ENCODE measurements at places on chromosomes 1 and 21. TPM values are rescaled to one million over a fixed set of nuclear protein-coding genes. Genes with fewer than 3 reads are reported as not detected.

DNA sequence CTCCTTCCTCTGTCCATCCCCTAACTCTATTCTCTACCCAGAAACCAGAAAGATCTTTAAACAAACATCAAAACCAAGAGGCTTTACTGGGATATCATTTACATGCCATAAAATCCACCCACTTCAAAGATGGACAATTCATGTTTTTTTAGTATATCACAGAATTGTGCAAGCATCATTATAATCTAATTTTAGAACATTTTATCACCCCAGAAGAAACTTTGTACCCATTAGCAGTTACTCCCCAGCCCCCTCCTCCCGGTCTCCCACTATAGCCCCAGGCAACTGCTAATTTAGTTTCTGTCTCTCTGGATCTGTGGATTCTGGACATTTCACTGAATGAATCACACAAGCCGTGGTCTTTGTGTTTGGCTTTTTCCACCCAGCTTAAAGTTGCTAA lies 4.8 kb upstream of the SELENON start:
- no peaks in the 10 kb centered on the region for H3K36me3 ChIP-seq
- H3K4me1 ChIP-seq: peaks cover 18% of the 10 kb centered on the region
- DNase-seq: no peak
- no peaks in the 10 kb centered on the region for H3K27me3 ChIP-seq

GRCh38 chr1:199041173-199041914 lies 402.5 kb downstream of the PTPRC start:
- H3K4me3 ChIP-seq: no peak overlapping the region
- H3K27me3 ChIP-seq: no peaks in the 10 kb centered on the region
- DNase-seq: no peak
- H3K36me3 ChIP-seq: no peaks in the 10 kb centered on the region
- H3K27ac ChIP-seq: no peak overlapping the region

DNA sequence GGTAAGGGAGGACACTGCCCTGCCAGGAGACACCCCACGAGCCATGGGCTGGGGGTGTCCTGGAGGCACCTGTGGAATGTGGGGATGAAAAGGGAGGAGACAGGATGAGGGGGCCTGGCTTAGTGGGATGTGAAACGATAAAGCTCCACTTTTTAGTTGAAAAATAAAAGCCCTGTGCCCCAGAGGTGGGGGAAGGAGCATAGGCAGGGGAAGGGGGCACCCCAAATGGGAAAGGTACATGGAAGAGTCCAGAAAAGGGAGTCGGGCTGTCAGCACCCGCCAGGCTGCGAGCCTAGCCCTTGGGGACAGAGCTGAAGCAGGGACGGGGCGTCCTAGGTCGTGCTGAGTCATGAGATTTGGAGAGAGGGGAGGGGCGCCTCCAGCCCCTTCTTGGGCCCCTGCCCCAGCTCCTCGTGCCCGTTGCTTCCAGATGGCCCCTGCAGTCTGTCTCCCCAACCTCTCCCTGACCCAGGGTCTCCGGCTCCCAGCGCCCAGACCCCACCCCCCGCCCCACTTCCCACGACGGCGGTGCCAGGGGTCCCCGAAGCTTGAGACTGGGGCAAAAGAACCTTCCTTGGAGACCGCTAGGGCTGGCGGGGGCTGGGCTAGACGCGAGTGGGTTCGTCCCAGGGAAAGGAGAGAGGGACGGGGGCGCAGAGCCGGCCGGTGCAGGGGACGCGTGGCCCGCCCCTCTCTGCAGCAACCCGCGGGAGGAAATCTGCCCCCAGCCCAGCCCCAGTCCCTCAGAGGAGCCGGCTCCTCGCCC lies 795 bp downstream of the SYT2 start:
- peaks cover 28% of the 10 kb centered on the region for H3K27me3 ChIP-seq
- no peaks in the 10 kb centered on the region for H3K36me3 ChIP-seq
- peaks cover 18% of the 10 kb centered on the region for H3K4me1 ChIP-seq
- no peak for DNase-seq
- peak overlapping the region; percentile 49 for H3K4me3 ChIP-seq

- H3K27me3 ChIP-seq: no peaks in the 10 kb centered on the region
- H3K4me3 ChIP-seq: no peak overlapping the region
- peaks cover 13% of the 10 kb centered on the region for H3K36me3 ChIP-seq
- no peak overlapping the region for H3K27ac ChIP-seq
- no peak for DNase-seq
- peaks cover 8% of the 10 kb centered on the region for H3K4me1 ChIP-seq
These were observed 41.6 kb upstream of the SEC16B start for GRCh38 chr1:178011465-178011828.

- H3K36me3 ChIP-seq: peaks cover 29% of the 10 kb centered on the region
- no peak for DNase-seq
- peaks cover 35% of the 10 kb centered on the region for H3K4me1 ChIP-seq
- no peaks in the 10 kb centered on the region for H3K27me3 ChIP-seq
- no peak overlapping the region for H3K27ac ChIP-seq
- no peak overlapping the region for H3K4me3 ChIP-seq
These were observed 3.7 kb upstream of the PEX11B start for GRCh38 chr1:145922266-145922665.

DNA sequence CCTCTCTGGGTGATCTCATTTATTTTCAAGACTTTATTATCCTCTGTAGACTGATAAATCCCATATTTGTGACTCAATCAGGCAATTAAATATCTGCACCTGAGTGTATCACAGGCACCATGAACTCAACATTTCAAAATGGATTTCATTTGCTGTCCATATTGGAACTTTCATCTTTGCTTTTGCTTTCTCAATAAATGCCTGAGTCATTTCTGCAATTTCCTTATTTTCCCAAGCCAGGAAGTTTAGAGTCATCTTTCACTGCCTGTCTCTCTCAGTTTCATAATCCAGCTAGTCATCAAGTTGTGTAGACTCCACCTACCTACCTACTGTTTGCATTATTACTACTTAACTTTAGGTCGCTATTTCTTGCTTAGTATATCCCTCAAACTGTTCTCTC lies 540.9 kb downstream of the LMO4 start:
- H3K4me1 ChIP-seq: no peaks in the 10 kb centered on the region
- no peak overlapping the region for H3K4me3 ChIP-seq
- no peaks in the 10 kb centered on the region for H3K36me3 ChIP-seq
- no peak for DNase-seq
- no peaks in the 10 kb centered on the region for H3K27me3 ChIP-seq

- H3K27ac ChIP-seq: peak overlapping the region; percentile 89
- H3K4me3 ChIP-seq: no peak overlapping the region
These were observed 1.9 kb upstream of the SLC27A3 start for GRCh38 chr1:153773096-153773921.

DNA sequence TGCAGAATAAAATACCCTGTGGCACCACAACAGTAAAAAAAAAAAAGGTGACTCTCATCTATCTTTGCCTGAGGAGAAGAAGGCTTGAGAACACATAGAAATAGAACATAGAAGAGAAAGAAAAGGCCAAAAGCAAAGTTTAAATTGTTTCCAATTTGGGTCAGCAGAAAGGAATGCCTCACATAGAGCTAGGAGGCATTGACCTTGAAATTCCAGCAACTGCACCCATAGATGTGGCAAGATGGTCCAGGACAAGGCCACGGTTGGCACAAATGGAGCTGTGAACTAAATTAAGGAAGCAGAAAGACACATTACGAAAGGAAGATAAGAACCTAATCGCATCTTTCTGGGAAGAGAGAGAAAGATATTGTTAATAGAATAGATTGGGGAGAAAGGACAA lies 588.3 kb downstream of the LMO4 start:
- no peaks in the 10 kb centered on the region for H3K4me1 ChIP-seq
- no peaks in the 10 kb centered on the region for H3K36me3 ChIP-seq
- no peaks in the 10 kb centered on the region for H3K27me3 ChIP-seq
- DNase-seq: no peak
- H3K27ac ChIP-seq: no peak overlapping the region
- no peak overlapping the region for H3K4me3 ChIP-seq

- H3K27ac ChIP-seq: no peak overlapping the region
- no peak overlapping the region for H3K4me3 ChIP-seq
- no peaks in the 10 kb centered on the region for H3K36me3 ChIP-seq
- H3K4me1 ChIP-seq: no peaks in the 10 kb centered on the region
- H3K27me3 ChIP-seq: no peaks in the 10 kb centered on the region
These were observed 1.2 kb downstream of the ADAM30 start for GRCh38 chr1:119895102-119895501.

DNA sequence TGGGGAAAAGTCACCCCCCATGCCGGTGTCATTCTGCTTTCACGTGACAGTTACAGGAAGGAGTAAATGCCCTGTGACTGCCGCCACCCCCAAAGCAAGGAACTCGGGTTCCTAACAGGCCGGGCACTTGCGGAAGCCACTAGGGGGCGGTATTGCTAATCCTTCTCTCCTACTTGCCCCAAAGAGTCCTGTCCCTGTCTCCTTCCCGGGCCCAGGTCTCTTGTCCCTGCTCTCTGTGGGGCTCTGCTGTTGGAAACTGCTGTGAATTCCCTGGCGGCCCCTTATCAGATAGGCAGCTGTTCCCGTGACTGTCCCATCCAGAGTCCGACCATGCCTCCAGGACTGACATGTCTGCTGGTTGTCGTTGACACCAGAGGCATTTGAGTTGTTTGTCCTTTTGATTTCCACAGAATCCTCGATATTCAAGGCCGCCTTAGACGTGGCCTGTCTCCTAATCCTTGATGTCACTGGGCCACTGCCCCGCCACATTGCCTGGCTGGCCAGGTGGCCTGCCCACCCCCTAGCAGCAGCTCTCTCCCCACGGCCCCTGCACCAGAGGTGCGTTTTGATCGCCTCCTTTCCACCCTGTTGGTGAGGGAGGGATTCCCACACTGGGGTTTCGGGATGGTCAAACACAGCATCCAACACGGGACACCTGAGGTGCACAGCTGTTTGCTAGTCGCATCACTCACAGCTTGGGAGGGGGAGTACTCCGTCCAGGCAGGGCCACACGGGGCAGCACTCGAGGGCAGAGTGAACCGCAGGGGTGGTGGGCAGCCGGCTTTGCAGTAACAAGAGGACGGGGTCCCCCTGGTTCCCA lies 37.3 kb downstream of the CHAF1B start:
- H3K27ac ChIP-seq: no peak overlapping the region
- no peaks in the 10 kb centered on the region for H3K36me3 ChIP-seq
- H3K4me3 ChIP-seq: no peak overlapping the region
- DNase-seq: no peak

DNA sequence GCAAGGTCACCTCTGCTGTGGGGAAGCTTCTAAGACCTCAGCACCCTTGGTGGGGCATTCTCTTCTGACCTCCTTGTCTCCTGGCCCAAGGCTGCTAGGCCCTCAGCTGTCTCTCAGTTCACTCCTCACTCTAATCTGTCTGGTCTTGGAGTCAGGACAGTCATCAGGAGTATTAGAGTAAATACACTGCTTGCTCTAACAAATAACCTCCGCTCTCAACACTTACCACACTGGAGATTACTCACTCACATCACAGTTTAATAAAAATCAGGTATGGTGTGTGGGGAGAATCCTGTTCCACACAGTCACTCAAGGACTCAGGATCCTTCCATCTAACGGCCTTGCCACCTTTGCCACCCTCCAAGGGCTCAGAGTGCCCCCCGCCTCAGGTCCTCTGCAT lies 26.6 kb upstream of the TMEM61 start:
- H3K27ac ChIP-seq: no peak overlapping the region
- H3K27me3 ChIP-seq: no peaks in the 10 kb centered on the region
- no peaks in the 10 kb centered on the region for H3K36me3 ChIP-seq
- DNase-seq: no peak
- H3K4me1 ChIP-seq: peaks cover 12% of the 10 kb centered on the region

- H3K27me3 ChIP-seq: no peaks in the 10 kb centered on the region
- H3K4me3 ChIP-seq: no peak overlapping the region
- no peaks in the 10 kb centered on the region for H3K4me1 ChIP-seq
- no peaks in the 10 kb centered on the region for H3K36me3 ChIP-seq
- no peak for DNase-seq
- H3K27ac ChIP-seq: no peak overlapping the region
These were observed 578.8 kb downstream of the KCNT2 start for GRCh38 chr1:196029410-196029809.

DNA sequence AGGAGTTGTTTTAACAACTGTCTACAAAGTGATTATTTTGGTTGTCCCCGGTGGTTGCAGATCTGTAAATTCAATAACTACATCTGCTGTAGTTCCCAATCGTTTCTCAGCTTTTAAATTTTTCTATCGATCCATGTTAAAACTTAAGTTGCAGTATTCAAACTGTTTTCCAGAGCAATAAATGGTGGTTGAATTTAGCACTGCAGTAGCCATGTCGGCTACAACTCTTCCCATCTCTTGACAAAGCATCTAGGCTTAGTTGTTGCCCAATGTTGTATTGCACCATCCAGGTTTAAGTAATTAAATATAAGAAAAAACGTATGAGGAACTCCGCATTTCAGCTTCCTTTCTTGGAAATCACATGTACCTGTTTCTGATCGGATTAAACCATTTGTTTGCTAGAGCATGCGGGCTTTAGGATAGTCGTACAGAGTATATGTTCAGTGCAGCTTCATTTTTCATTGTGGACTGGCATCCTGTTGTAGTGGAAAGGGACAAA lies 996 bp downstream of the CNIH4 start:
- H3K4me1 ChIP-seq: peaks cover 49% of the 10 kb centered on the region
- H3K27me3 ChIP-seq: no peaks in the 10 kb centered on the region
- no peak for DNase-seq
- H3K36me3 ChIP-seq: no peaks in the 10 kb centered on the region

DNA sequence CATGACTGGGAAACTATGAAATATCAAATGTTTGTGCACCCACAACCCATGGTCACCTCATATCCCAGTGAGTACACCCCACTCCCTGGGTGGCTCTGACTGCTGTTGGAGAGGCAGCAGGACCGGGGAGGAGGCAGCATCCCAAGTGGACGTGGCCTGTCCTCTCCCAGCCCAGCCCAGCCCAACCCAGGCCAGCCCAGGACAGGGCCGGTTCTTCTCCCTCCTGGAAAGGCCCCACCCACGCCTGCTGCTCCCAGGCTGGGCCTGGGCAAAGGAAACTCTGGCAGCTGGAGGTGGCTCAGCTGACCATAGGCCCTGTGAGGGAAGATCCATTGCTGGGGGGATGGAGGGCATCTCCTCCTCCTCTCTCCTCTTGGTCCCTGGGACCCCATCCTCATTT lies 19.1 kb downstream of the MATN1 start:
- no peaks in the 10 kb centered on the region for H3K27me3 ChIP-seq
- H3K27ac ChIP-seq: peak overlapping the region; percentile 55
- no peak for DNase-seq
- H3K36me3 ChIP-seq: no peaks in the 10 kb centered on the region

- H3K4me3 ChIP-seq: no peak overlapping the region
- no peaks in the 10 kb centered on the region for H3K27me3 ChIP-seq
- no peak for DNase-seq
- no peaks in the 10 kb centered on the region for H3K36me3 ChIP-seq
- no peaks in the 10 kb centered on the region for H3K4me1 ChIP-seq
These were observed 3.8 kb downstream of the RNF186 start for GRCh38 chr1:19811206-19811851.

The WNT9A gene
- 15.7 TPM for total RNA-seq

The PCP4L1 gene
- total RNA-seq: 9.0 TPM

The HES5 gene
- not detected for total RNA-seq

The SLAMF9 gene
- not detected for total RNA-seq

The ENTREP3 gene
- 22.8 TPM for total RNA-seq

The TMEM61 gene
- total RNA-seq: not detected

The OR2M7 gene
- not detected for total RNA-seq

The S100A7A gene
- not detected for total RNA-seq

All from esophagus muscularis mucosa (tissue), 4 donors.